Astrocyte of the hippocampus (primary cell): ENCODE measurements at places on chromosomes 7 and 10.

DNA sequence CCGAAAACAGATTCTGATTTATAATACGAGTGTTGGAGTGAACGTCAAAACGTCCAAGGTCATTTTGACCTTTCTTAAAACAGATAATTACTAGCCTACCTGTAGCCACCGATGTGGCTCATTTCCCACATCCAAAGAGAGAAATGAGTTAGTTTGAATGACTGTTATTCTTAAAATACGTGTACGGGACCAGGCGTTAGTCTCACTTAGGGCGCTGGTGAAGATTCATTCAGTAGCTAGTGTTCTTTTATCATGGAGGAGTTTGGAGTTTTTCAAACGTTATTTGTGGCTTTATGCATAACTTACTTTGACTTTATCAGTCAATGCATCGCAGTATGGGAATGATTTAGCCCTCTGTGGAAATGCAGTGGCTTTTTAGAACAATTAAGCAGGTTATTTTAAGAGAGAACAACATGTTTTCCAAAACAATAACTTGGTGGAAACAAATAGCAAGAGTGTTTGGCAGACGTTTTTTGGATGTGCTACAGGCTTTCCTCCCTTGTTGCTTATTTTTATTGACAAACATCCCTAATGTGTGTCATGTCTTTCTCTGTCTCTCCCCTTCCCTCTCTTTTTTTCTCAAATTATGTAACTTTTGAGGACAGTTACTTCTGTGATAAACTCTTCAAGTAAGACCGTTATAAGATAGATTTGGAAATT, 1.6 kb downstream of the BICC1 start:
- no peak for DNase-seq

DNA sequence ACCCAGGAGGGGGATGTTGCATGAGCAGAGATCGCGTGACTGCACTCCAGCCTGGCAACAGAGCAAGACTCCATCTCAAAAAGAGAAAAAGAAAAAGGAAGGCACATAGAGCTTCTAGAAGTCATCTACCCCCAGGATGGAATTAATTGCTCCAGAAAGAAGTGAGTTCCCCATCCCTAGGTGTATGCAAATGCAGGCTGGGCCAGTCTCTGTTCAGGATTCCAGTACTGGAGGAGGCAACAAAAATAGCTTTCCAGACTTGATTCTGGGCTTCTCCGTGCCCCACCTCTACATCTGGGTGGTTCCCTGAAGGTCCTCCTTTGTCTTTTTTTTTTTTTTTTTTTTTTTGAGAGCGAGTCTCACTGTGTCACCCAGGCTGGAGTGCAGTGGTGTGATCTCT, 28.6 kb downstream of the CASTOR2 start:
- DNase-seq: no peak

DNA sequence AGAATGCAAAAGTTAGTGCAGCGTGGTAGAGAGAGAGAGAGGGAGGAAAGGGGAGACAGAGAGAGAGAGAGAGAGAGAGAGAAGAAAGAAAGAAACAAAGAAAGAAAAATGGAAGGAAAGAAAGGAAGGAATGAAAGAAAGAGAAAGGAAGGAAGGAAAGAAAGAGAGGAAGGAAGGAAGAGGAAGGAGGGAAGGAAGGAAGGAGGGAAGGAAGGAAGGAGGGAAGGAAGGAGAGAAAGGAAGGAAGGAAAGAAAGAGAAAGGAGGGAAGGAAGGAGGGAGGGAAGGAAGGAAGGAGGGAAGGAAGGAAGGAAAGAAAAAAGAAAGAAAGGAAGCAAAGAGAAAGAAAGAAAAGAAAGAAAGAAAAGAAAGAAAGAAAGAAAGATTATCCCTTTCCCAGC, 209.8 kb upstream of the MYO3A start:
- DNase-seq: no peak

DNA sequence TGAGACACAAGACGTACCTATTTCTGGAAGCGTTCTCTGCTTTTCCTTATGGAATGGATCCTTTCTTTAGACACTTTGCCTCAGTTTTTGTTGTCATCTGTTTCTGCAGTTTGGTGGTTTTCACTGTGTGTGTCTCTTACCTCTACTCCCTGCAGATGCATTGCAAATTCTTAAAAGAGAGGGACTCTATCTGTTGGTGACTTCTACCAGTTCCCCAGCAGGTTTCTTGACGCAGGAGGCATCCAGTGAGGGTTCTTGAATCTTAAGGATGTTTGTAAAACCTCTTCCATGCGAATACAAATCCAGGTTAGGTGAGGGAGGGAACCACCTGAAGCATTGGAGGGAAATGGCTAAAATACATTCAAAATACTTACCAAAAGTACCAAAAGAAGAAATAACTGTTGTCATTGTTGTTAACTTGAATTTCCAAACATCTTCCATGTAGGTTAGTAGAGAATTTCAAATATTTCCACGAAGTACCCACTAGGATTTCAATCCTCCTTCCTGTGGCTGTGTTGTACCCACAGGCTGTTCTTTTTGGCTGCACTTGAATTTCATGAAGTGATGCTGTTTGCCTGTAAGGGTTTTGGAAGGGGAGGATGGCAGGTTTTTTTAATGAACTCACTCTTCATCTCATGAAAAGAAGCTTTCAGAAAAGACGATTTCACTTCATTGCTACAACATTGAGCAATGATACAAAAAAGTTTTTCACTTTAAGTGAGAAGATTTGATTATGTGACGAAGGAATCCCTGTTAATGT, 32.2 kb downstream of the PLXDC2 start:
- peak; percentile 47 for DNase-seq

- peak; percentile 45 for DNase-seq
Measured at GRCh38 chr10:108561649-108562048, 1361.7 kb downstream of the XPNPEP1 start.

- no peak for DNase-seq
Measured at GRCh38 chr10:61066661-61067344, 122.8 kb upstream of the RHOBTB1 start.

GRCh38 chr7:45434167-45434784, 139.9 kb upstream of the ADCY1 start:
- no peak for DNase-seq

DNA sequence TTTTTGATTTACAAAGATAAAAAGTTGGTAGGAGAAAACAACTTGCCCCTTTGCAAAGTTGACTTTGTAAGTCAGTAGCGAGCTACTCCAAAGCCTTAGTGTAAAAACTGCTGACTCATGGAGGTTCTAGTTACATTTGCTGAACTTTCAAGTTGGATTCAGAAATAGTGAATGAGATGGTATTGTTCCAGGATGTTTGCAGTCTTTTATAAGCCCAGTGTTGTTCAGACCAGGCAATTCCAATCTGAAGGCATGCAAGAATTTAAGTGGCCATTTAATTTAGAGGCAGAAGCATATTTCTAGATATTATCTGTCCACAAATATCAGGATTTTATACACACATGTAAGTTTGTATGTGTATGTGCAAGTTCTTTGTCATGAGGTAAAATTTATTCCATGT, 21.6 kb downstream of the TES start:
- DNase-seq: peak; percentile 59

- peak; percentile 84 for DNase-seq
Measured at GRCh38 chr7:104650991-104651640, 322.7 kb downstream of the LHFPL3 start.

DNA sequence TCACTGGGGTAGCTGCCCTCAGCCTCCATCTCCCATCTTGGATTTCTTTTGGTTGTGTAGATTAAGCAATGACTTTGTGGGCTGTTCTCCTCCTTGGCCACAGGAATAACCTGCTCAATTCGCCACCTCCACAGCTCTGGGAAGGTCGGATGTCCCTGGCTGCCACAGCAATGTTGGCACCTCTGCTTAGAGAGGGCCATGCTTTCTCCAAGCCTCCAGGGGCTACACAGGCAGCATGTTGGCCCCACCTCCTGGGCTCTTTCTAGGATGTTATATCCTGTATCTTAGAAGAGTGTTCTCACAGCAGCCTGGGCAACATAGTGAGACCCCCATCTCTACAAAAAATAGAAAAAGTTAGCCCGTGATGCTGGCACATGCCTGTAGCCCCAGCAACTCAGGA, 35.4 kb upstream of the FXYD4 start:
- DNase-seq: no peak

DNA sequence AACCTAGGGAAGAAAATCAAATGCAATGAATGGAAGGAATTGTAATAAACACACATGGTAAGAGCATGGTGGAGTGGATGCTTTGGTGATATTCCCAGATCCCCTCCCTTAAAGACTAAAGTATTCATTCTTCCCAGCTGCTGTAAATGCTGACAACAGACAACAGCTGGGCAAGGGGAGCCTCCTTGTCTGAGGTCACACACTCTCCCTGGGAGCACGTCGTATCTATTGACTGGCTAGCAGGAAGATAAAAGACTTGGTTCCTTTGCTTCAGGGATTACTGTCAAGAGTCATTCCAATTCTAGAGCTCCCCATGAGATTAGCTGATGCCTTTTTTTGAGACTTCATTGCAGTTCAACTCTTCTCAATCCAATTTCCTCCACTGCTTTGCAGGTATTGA, 443.5 kb upstream of the ETV1 start:
- no peak for DNase-seq

DNA sequence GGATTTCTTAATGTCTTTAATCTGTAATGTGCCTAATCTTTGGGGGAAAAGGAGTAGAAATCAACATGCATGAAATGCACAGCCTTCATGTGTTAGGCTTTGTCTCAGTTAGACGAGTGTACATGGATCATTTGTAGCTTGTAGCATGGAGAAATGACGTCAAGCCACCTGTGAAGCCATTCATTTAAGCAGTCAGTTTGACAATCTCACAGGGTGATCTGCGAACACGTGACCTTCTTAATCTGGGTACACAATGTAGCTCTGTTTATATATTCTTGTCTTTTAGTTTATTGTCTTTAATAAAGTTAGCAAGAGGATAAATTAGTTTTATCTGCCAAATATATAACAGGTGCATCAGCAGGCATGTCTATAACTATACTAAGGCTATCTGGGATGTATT, 351.9 kb upstream of the LRGUK start:
- no peak for DNase-seq

- no peak for DNase-seq
Measured at GRCh38 chr7:130062246-130062645, 8.1 kb upstream of the KLHDC10 start.

- no peak for DNase-seq
Measured at GRCh38 chr10:75646218-75646915, 214.9 kb downstream of the LRMDA start.

- DNase-seq: no peak
Measured at GRCh38 chr10:132344386-132344785, 12.4 kb downstream of the LRRC27 start.

DNA sequence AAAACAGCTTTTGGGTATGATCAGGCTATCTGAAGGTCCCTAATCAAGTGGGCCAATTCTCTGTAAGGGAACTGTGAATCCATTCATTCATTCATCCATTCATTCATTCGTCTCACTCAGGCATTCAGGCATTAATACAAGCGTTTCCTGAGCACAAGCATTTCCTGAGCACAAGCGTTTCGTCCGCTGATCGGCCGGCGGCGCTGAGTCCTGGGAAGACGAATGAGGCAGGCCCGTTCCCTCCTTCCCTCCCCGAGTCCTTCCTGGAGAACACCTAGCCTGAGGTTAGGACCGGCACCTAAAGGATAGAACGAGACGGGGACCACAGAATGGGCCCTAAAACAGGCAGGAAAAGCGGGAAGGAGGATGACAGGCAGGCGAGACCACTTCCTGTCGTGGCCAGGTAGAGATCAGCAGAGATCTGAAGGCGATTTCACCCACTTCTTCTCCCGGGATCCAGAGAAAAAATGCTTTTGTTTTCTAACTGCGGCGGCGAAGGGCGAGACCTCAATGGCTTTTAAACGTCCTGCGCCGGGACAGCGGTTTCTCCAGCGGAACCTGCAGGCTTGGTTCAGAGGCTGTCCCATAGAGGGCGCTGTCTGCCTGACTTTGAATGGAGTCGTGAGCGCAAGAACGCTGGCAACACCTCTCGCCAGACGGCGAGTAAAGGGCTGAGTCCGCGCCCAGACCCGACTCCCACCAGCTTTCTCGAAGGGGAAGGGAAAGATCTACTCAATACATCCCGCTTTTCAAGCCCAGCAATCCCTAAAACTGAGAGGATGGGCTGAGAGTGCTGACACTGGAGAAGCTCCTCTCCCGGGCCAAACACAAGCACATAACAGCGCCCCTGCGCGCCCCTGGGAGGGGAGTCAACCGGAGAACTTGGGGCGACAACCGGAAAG, 2.9 kb upstream of the HMX3 start:
- peak; percentile 91 for DNase-seq

GRCh38 chr7:132398253-132398925, 177.9 kb downstream of the PLXNA4 start:
- DNase-seq: no peak

GRCh38 chr7:35725280-35725680, 30.3 kb upstream of the HERPUD2 start:
- DNase-seq: no peak

DNA sequence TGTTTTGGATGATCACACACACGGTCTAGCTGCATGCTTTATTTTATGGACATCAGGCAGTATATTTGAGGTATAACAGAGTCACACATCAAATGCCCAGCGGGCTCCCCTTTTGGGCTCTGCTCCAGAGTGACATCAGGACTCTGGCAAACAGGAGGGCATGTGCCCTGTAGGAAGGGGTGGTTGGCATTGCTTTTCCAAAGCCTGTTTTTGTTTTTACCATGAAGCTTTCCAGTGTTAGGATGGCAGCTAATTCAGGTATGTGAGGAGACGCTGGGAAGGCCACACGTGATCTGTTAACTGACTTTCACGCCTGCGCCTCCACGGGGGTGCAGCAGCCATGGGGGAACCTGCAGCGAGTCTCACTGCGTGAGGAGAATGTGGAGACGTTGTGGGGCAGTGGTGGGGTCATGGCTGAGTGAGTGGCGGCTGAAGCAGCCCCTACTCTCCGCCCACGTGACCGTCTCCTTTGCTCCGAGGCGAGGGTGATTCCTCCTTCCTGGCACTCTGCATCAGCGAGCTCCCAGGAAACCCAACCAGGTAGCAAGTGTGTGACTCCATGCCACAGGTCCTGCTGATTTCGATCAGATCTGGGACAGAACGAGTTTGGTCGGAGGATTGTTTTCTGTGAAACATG, 117.7 kb downstream of the ANKRD61 start:
- no peak for DNase-seq

GRCh38 chr10:37246637-37247036, 121.2 kb downstream of the ANKRD30A start:
- DNase-seq: no peak

GRCh38 chr10:3068968-3069737, 1.8 kb downstream of the PFKP start:
- DNase-seq: peak; percentile 68

DNA sequence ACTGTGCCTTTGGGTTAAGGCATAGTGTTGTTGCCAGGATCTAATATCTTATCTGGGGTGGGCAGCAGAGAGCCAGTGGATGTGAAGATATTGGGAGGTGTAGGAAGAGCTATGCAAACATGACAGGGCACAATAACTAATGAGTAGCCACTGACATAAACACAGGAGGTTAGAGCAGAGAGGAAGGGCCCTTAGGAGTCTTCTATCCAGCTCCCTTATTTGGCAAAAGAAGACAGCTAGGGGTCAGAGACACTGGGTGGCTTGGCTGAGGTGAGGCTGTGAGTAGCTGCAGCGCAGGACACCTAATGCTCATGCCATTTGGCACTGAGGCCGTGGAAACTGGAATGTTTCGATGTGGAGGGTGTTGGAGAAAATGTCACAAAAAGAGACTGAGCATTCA, 176.3 kb upstream of the TCF7L2 start:
- no peak for DNase-seq
